ENCODE measurements at places on chromosomes 1 and 21. TPM values are rescaled to one million over a fixed set of nuclear protein-coding genes. Genes with fewer than 3 reads are reported as not detected.

The RGS16 gene
- total RNA-seq, result 35.6 TPM

GRCh38 chr1:166691476-166691875, 147.8 kb upstream of the POGK start:
- no peak for DNase-seq
- no peak overlapping the region for H3K4me3 ChIP-seq
- H3K4me1 ChIP-seq, result no peaks in the 10 kb centered on the region
- H3K27me3 ChIP-seq, result peaks cover 27% of the 10 kb centered on the region
- no peaks in the 10 kb centered on the region for H3K36me3 ChIP-seq
- no peak overlapping the region for H3K27ac ChIP-seq

DNA sequence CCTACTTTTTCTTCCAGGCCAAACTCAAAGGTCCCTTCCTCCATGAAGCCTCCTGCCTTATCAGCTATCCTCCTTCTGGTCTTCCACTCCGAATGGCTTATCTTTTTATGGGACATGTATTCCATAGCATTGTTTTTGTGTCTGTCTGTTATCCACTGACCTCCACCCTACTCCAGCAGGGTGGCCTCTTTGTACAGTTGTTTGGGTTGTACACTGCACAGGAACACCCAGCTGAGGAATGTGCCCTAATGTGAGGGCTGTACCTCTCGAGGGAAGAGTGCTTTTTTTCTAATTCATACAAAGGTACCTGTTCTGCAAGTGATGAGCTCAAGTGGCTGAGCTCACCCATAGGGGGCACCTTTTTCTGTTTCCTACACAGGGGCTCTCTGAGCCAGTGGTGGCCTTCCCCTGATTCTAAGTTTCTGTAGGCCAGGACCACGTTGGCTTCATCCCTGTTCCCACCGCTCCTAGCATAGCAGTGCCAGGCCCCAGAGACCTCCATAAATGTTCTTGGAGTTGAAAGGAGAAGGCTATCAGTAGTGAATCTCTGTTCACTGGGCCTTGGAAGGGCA, 108.2 kb downstream of the FOXD2 start:
- no peak overlapping the region for H3K4me3 ChIP-seq
- peaks cover 11% of the 10 kb centered on the region for H3K27me3 ChIP-seq
- no peaks in the 10 kb centered on the region for H3K4me1 ChIP-seq
- H3K27ac ChIP-seq, result no peak overlapping the region

GRCh38 chr1:41573785-41574713, 89.6 kb upstream of the EDN2 start:
- peak; percentile 91 for DNase-seq
- no peaks in the 10 kb centered on the region for H3K27me3 ChIP-seq
- no peak overlapping the region for H3K4me3 ChIP-seq
- peaks cover 33% of the 10 kb centered on the region for H3K4me1 ChIP-seq

GRCh38 chr1:208069908-208070307, 159.0 kb upstream of the CD34 start:
- no peaks in the 10 kb centered on the region for H3K4me1 ChIP-seq
- no peaks in the 10 kb centered on the region for H3K27me3 ChIP-seq
- H3K36me3 ChIP-seq, result no peaks in the 10 kb centered on the region
- no peak overlapping the region for H3K4me3 ChIP-seq
- DNase-seq, result no peak
- H3K27ac ChIP-seq, result no peak overlapping the region
